ENCODE measurements at places on chromosomes 3 and 15. TPM values are rescaled to one million over a fixed set of nuclear protein-coding genes. Genes with fewer than 3 reads are reported as not detected.

The GREM1 gene
- total RNA-seq: 181 TPM

The ERICH6 gene
- 0.41 TPM for total RNA-seq

The DUOXA1 gene
- total RNA-seq: 0.36 TPM

The GRK7 gene
- total RNA-seq: not detected

The MOBP gene
- total RNA-seq: not detected

The ALDH1A2 gene
- 0.08 TPM for total RNA-seq

The LYZL4 gene
- not detected for total RNA-seq

The SLC2A2 gene
- total RNA-seq: not detected

The B3GALNT1 gene
- 28.5 TPM for total RNA-seq

The GOLGA6L24 gene
- total RNA-seq: not detected

The CFAP91 gene
- 0.98 TPM for total RNA-seq

The CCR3 gene
- total RNA-seq: not detected

The FOXB1 gene
- not detected for total RNA-seq

The TFG gene
- total RNA-seq: 68.9 TPM

The TMEM207 gene
- not detected for total RNA-seq

The IQCF5 gene
- total RNA-seq: not detected

The TADA3 gene
- total RNA-seq: 74.2 TPM

The FANCI gene
- total RNA-seq: 57.8 TPM

The PRICKLE2 gene
- total RNA-seq: 22.0 TPM

The UQCC5 gene
- total RNA-seq: 7.7 TPM

The CYP11A1 gene
- total RNA-seq: 0.33 TPM

The CAMK2N2 gene
- total RNA-seq: 0.09 TPM

The PPARG gene
- total RNA-seq: 39.4 TPM

The RASL12 gene
- 1.7 TPM for total RNA-seq

The SYNPR gene
- total RNA-seq: not detected

The CD80 gene
- total RNA-seq: not detected

The MYZAP gene
- not detected for total RNA-seq

The RHCG gene
- not detected for total RNA-seq

The CLDN18 gene
- not detected for total RNA-seq
